ENCODE measurements at places on chromosomes 4 and X.

GRCh38 chr4:24131954-24132673 is 242.3 kb upstream of the PPARGC1A start:
- no peak for DNase-seq

DNA sequence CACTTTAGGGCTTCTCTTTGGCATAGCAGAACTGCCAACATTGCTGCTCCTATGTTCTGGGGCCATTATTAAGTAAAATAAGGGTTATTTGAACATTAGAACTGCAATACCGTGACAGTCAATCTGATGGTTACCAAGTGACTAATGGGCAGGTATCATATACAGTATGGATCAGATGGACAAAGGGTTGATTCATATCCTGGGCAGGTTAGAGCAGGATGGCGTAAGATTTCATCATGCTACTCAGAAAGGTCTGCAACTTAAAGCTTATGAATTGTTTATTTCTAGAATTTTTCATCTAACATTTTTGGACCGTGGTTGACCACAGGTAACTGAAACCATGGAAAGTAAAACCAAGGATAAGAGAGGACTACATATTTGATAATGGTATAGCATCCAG is 40.9 kb downstream of the BRCC3 start:
- no peak for DNase-seq

- DNase-seq, result no peak
Observed at GRCh38 chr4:81042578-81043365, 12.3 kb downstream of the BMP3 start.

GRCh38 chrX:45667666-45668065 is 467.0 kb upstream of the DIPK2B start:
- DNase-seq, result no peak

DNA sequence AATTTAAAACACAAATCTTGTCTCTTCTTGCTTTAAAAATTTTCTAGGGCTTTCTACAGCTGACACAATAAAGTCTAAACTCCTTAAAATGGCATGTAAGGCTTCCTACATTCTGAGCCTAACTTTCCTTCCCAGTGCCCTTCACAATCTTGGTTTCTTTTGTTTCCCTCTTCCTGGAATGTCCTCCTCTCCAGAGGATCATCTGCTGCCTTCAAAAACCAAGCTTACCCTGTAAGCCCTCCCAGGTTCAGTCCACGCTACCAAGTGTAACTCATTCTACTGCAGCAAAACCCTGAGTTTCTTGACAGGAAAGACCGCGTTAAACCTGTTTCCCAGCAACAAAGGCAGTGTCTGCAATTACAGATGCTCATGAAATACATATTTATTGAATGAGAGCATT is 91.3 kb downstream of the SHISA3 start:
- DNase-seq, result no peak

- DNase-seq, result no peak
Observed at GRCh38 chr4:9409793-9410192, 34.4 kb upstream of the DEFB131A start.

GRCh38 chr4:157509341-157509740 is 288.8 kb downstream of the GRIA2 start:
- no peak for DNase-seq

DNA sequence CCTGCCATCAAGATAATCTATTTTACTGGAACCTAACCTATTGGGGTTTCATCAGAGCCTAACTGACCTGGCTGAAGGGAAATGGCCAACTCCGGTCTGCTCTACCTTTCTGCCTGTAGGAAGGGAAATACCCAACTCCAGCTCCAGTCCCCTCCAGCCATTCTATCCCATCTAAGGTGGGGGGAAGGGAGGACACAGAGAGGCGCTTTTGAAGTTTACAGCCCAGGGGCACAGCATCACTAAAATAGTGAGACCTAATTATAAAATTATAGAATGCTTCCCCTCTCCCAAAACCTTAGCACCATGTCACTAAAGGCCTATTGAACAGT is 27.8 kb upstream of the ACSL4 start:
- no peak for DNase-seq

GRCh38 chrX:644304-645281 is 14.0 kb downstream of the SHOX start:
- no peak for DNase-seq

GRCh38 chr4:112857461-112857860 is 192.0 kb upstream of the ANK2 start:
- DNase-seq, result no peak

GRCh38 chr4:21447301-21448054 is 501.1 kb downstream of the KCNIP4 start:
- DNase-seq, result no peak

GRCh38 chrX:27446423-27446822 is 16.7 kb downstream of the PPP4R3C start:
- DNase-seq, result no peak

DNA sequence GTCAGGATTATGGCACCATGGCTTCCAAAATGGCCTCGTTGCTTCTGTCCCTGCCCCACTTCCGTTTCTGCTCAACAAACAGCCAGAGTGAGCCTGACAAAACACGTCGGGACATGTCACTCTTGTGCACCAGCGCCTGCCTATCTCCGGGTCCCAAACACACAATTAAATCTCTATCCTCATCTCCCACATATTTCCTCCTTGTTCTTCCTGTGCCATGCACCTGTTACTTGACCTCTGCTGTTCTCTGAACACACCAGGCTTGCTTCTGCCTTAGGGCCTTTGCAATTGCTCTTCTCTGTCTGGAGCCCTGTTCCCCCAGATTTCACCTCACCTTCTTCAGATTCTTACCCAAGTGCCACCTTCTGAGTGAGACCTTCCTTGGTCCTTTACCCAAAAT is 12.7 kb upstream of the CD38 start:
- no peak for DNase-seq

DNA sequence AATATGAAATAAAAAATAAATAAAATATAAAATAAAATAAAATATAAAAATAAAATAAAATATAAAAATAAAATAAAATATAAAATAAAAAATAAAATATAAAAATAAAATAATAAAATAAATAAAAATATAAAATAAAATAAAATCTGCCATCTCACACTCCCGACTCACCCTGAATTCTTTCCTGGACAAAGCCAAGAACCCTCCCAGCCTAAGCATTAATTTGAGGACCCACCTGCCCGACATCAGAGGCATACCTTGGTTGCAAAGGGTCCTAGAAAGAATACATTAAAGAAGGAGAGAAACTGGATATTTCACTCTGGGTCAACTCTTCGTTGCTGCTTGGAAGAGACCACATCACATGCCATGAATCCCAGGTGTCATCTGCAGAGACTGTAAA is 138.3 kb downstream of the CRLF2 start:
- DNase-seq, result no peak

- DNase-seq, result no peak
Observed at GRCh38 chr4:182928061-182928460, 10.9 kb upstream of the DCTD start.

DNA sequence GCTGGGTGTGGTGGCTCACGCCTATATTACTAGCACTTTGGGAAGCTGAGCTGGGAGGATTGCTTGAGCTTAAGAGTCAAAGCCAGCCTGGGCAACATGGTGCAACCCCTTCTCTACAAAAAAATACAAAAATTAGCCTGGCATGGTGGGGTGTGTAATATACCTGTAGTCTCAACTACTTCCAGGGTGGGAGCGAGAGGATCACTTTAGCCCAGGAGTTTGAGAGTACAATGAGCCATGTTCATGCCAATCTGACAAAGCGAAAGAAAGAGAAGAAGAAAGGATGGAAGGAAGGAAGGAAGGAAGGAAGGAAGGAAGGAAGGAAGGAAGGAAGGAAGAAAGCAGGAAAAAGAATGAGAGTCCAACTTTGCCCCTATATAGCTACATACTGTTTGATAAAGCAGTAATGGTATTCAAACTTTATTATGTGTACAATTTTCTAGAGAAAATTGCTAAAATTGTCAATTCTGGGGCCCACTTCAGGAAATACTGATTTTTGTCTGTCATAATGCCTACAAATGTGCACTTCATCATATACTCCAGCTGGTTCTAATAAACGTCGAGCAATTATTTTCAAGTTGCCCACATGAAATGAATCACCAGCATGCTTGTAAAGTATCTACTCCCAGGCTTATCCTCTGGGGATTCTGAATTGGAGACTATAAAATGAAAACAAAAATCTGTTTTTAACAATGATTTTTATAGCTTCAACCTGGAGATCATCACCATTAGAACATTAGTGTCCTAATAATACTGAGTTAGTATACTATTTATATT is 132.3 kb downstream of the NDST4 start:
- DNase-seq, result no peak

DNA sequence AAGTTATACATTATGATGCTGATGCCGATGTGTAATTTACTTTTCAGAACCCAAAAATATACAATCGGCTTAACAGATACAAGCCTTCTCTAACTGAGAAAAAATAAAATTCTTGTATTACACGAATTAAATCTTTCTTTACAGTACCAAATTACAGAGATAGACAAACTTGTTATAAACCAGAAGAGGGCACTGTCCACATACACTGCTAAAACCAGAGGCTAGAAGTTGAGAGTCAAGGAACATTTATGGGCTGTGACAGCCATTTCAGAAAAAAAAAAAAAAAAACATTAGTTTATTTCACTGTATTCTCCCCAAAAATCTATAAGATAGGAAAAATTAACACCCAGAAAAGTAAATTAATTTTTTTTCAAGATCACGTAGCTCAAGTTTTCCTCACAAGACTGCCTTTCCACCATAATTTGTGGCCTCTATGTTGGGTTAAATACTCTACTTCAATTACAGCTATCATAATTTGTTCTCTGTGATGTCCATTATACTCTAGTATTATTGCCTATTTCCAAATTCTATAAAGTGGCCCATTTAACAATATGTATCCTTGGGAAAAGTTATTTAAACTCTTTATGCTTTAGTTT is 12.0 kb downstream of the EREG start:
- DNase-seq, result no peak

DNA sequence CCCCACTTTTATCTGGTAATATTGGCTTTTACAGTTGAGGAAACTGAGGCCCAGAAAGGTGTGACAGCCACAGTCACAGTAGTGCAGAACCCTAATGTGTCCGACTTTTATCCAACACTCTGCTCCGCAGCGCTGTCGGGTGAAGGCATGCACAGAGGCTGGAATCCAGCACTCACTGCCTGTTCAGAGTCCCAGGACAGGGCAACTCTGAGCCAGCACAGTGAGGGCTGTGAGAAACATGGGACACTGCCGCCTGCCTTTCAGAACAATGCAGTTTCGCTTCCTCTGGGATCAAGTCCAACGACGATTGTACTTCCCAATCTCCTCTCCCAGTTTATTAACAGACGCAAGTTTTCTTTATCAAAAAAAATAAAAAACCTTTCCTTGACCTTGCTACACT is 41.9 kb upstream of the PDGFRA start:
- DNase-seq, result no peak

All from activated effector memory CD4-positive, alpha-beta T cell treated with Interleukin-2 at 50 U/mL for 16 hours (primary cell).